Activated CD4-positive, alpha-beta T cell treated with anti-CD3 and anti-CD28 coated beads, Interleukin-2, amount 50 U/mL, for 24 hours (primary cell): ENCODE measurements at places on chromosomes 6 and 20.

GRCh38 chr6:37077905-37078296, 72.4 kb downstream of the FGD2 start:
- no peak for DNase-seq

GRCh38 chr20:8060977-8061376, 41.4 kb upstream of the TMX4 start:
- DNase-seq, result no peak

DNA sequence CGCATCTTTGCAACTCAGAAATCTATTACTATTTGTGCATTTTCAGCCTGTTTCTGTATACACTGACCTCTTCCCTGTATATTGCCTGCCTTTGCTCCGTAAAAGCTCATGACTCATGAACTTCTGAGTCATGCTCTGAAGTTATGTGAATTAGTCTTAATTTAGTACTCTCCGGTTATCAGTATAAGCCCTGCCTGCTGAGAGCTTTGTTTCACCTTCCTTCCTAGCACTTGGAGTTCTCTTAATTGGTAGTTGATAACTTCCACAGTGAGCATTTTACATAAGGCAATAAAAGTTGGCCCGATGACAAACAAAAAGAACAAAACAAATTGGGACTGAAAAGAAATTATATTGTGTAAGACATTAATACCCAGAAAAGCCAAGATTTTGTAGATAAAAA, 231.4 kb downstream of the GJA1 start:
- DNase-seq, result no peak

- DNase-seq, result no peak
Observed at GRCh38 chr20:3378138-3378537, 29.3 kb downstream of the DNAAF9 start.

GRCh38 chr20:48609491-48609978, 218.3 kb downstream of the PREX1 start:
- no peak for DNase-seq

GRCh38 chr20:1595333-1595732, 24.5 kb downstream of the SIRPB1 start:
- DNase-seq, result no peak

DNA sequence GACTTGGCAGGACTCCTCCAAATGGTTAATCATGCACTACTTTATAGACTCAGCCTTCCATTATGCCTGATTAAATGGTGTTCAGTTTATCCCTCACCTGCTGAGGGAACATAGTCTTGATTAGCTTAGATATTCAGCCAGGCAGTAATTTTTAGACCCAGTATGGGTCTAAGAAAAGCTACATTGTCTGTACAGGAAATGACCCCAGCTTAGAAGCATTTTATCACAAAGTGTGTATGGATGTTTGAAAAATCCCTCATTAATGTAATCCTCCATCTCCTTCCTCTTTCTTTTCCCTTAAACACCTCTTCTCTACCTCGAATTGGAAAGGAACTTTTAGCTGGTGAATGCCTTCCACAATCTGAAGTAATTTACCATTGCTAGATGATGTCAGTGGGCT, 252.2 kb upstream of the BMP2 start:
- no peak for DNase-seq

DNA sequence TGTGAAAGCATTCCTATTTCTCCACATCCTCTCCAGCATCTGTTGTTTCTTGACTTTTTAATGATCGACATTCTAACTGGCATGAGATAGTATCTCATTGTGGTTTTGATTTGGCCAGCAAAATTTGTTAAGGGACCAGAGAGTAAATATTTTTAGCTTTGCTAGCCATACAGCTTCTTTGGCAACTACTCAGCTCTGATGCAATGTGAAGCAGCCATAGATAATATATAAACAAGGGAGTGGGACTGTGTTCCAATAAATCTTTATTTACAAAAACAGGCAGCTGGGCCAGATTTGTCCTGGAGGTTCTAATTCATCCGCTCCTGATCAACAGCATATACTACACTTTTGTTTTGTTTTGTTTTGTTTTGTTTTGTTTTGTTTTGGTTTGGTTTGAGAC, 202.9 kb downstream of the ZNF217 start:
- DNase-seq, result no peak

- DNase-seq, result no peak
Observed at GRCh38 chr6:104548297-104548696, 311.4 kb downstream of the HACE1 start.

- DNase-seq, result no peak
Observed at GRCh38 chr6:168299541-168300511, 19.8 kb downstream of the DACT2 start.

DNA sequence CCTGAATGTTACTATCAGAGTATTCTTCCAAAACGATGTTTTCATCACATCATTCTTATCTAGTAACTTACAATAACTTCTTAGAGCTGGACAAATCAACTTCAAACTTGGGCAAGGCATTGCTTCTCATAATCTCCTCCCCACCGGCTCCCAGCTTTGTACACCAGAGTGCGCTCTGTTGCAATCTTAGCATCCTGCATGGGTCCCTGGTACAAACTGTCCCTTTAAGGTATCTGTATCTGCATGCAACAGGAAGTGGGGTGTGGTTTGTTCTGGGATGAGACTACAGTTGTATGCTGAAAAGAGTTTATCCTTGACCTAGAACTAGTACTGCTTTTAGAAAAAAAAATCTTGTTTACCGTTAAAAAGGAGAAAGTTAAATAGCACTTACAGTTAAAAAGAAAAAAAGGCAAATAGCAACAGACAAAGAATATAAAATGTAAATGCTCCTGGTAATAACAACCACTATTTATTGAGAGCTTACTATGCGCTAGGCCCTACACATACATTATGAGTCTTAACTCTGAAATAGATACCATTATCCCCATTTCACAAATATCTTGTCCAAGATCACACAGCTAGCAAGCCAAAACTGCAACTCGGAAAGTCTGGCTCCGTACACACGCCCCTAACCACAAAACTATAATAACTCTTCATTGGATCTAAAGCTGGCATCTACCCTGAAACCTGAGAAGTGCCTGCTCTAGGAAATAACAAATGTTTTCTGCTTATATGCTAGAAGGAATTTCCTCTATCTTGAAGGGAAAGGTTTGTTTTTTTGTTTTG, 9.8 kb upstream of the HECA start:
- DNase-seq, result no peak

DNA sequence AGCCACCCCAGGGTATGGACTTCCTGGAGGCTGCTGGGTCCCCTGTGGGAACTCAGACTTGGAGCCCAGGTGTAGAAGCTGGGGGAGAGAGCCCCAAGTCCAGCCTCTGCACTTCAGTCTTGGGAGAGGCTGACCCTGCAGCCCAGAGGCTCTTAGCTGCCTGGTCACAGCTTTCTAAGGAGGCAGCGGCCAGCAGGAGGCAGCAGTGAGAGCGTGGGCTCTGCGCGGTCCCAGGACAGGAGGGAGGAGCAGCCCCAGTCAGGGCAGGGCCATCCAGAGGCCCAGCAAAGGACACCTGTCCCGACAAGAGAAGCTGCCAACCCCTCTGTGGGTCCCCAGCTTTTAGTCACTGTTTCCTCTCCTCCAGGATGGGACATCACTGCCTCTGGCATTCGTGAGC, 9.4 kb downstream of the TREML2 start:
- no peak for DNase-seq

GRCh38 chr6:135008072-135008940, 46.3 kb downstream of the HBS1L start:
- DNase-seq, result no peak

GRCh38 chr6:134207421-134207820, 110.5 kb downstream of the SGK1 start:
- DNase-seq, result no peak

- no peak for DNase-seq
Observed at GRCh38 chr6:139380168-139380567, 5.7 kb upstream of the CITED2 start.

DNA sequence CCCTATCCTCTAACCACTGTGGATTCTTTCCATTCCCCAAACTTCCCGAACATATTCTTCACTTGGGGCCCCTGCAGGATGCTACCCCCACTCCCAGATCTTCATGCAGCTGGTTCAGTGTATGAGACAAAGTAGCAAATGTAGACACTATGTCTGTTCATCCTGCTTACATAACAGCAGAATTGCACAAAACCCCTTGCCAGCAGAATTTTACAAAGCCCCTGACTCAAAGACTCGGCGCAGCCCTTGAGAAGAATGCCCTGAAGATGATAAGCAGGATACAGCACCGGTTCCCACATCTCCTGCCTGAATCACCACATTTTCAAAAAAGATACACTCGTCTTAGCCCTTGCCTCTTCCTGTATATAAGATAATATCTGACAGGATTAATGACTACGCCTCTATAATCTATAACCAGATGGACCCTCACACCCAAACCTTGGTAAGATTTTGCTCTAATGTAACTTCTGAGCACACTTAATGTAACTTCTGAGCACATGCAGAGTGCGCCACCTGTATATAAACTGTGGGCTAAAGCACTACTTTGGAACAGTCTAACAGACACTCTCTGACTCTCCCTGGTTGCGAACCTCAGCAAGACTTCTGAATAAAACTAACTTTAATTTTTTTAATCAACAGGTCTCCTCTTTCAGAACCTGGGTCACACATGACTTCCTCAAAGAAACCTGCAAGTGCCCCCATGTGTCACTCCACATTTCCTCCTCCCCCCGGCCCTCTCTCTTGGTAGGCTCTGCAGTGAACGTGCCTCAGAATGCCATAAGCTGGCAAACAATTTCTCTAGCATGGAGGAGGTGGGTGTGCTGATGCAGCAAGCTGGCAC, 28.7 kb downstream of the RALGAPA2 start:
- no peak for DNase-seq

DNA sequence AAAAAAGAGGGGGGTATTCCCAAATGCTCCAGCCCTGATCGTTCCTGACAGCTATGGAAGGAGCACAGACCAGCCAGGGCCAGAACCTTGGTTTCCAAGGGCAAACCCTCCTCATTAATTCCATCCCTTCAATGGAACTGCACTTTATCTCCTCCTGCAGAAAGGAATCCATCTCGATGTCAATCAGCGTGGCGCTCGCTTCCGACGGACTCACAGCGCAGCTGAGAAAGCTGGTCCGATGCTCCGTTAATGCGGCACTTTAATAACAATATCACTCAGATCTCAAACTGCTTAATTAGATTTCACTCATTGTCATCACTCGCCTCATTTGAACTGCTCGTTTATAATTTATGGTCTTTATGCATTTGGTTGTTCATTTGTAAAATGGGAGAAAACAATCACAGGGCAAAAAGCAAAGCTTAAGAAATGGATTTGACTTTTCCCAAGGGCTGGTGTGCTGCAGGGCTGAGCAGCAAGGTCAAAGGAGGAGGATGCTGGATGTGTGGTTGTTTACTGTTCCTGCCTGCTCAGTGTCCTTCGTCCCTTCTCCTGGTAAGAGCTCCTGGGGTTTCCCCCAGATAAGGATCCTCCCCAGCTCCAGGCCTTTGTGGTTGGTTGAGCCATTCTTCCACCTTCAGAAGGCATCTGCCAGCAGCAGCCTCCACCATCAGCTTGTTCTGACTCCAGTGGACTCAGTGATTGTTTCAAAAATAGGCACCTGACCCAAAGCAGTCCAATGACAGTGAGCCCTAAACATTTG, 152.7 kb downstream of the ANKRD60 start:
- no peak for DNase-seq

GRCh38 chr6:34098045-34098936, 47.6 kb downstream of the GRM4 start:
- no peak for DNase-seq

- no peak for DNase-seq
Observed at GRCh38 chr6:8157839-8158238, 55.5 kb upstream of the EEF1E1 start.

DNA sequence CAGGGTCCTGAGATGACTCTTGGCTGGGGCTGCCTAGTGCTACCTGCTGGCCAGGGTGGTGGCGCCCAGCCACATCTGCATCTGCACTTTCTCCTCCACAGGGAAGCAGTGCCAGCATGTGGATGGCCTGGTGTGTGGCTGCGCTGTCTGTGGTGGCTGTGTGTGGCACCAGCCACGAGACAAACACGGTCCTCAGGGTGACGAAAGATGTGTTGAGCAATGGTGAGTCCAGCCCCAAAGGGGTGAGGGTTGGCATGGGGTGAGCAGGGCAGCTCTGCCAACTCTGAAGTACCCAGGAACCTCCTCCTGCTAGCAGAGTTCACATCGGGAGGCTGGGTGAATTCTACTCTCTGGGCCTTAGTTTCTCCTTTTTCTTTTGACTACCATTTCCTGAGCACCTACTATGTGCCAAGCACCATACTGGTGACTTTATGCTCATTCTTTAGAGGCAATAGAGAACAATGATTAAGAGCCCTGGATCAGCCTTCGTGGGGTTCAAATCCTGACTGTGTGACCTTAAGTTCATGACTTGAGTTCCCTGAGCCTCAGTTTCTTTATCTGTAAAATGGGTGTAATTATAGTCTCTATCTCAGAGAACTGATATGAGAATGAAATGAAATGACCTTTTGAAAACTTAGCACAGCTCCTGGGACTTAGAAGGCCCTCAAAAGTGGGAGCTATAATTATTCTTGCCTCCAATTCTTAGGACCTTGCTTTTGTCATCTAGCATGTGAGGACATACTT, 2.1 kb downstream of the BPIFB4 start:
- no peak for DNase-seq

DNA sequence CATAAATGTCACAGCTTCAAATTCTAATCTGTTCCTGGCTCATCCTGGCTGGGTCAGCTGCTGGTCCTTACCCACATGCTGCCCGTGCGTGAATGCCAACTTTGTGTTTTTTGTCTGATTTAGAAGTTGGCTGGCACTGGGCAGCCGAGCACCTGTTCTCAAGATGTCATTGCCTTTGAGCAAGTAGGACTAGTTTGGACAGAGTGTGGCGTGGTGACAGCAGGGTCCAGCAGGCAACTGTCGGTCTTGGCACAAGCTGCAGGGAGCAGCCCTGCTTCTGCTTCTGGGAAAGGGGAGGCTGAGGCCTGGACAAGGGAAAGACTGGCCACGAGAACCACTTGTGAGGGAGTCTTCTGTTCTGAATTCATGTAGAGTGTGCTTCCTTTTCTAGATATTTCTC, 26.4 kb upstream of the ADRM1 start:
- no peak for DNase-seq

GRCh38 chr20:36573798-36574365, 485 bp downstream of the TGIF2 start:
- no peak for DNase-seq

GRCh38 chr20:59413326-59413865, 113.0 kb downstream of the EDN3 start:
- no peak for DNase-seq

DNA sequence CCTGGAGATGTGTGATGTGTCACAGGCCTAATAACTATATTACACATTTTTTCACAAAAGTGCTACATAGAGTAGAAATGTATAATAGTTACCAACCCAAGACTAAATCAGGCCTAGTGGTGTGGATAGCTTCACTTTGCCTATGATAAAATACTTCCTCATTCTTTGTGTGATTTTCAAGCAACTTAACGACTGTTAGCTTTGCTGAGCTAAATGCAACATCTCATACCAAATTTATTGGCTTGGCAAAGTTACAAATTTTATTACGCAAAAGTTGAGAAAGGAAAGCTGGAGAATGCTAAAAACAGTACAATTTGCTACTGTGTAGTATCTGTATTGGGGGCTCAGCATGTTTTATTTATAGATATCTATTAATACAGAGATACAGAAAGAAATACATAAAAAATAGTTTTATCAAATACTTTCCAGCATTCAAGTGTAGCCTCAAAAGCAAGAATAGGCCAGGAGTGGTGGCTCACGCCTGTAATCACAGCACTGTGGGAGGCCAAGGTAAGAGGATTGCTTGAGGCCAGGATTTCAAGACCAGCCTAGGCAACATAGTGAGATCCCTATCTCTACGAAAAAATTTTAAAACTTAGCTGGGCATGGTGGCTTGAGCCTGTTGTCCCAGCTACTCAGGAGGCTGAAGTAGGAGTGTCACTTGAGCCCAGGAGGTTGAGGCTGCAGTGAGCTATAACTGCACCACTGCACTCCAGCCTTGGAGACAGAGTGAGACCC, 3.6 kb upstream of the EDN1 start:
- DNase-seq, result no peak

GRCh38 chr6:167053895-167054530, 54.8 kb downstream of the CEP43 start:
- DNase-seq, result no peak
